ENCODE measurements at places on chromosomes 7 and 10. TPM values are rescaled to one million over a fixed set of nuclear protein-coding genes. Genes with fewer than 3 reads are reported as not detected.

GRCh38 chr10:22148961-22149360 is 68.9 kb downstream of the EBLN1 start:
- H3K4me3 ChIP-seq, result no peak overlapping the region
- no peaks in the 10 kb centered on the region for H3K4me1 ChIP-seq
- no peak for DNase-seq
- no peak overlapping the region for H3K27ac ChIP-seq
- H3K27me3 ChIP-seq, result no peaks in the 10 kb centered on the region

Gene ANKRD61
- not detected for total RNA-seq

- H3K4me1 ChIP-seq, result no peaks in the 10 kb centered on the region
- no peak for DNase-seq
Observed at GRCh38 chr10:25666276-25666675, 267.8 kb upstream of the MYO3A start.

GRCh38 chr10:372566-372965 is 237.3 kb downstream of the ZMYND11 start:
- no peak overlapping the region for H3K4me3 ChIP-seq
- no peaks in the 10 kb centered on the region for H3K27me3 ChIP-seq
- H3K36me3 ChIP-seq, result no peaks in the 10 kb centered on the region
- DNase-seq, result no peak
- H3K4me1 ChIP-seq, result peaks cover 73% of the 10 kb centered on the region

Gene CYP2W1
- not detected for total RNA-seq

- peak overlapping the region; percentile 58 for H3K27ac ChIP-seq
- DNase-seq, result no peak
- no peak overlapping the region for H3K4me3 ChIP-seq
- peaks cover 29% of the 10 kb centered on the region for H3K4me1 ChIP-seq
- H3K36me3 ChIP-seq, result no peaks in the 10 kb centered on the region
- H3K27me3 ChIP-seq, result no peaks in the 10 kb centered on the region
Observed at GRCh38 chr10:16853201-16853600, 36.0 kb upstream of the RSU1 start.

DNA sequence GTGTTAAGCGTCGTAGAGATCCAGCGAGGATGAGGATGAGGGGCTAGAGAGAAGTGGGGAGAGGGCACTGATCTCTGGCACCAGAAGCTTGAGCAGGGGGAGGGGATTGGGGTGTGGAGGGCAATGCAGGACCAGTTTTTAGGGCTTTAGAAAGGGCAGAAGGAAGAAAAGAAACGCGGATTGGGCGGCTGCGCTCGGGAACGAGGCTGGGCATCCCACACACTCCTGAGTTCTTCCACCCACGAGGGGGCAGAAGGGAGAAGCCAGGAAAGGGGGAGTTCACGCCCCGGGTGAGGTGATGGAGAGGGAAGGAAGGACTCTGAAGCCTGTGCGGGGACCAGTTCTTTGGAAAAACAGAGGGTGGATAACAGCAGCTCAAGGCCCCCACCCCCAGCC is 6.1 kb upstream of the VGF start:
- no peak overlapping the region for H3K27ac ChIP-seq
- H3K27me3 ChIP-seq, result peaks cover 53% of the 10 kb centered on the region
- DNase-seq, result no peak
- no peak overlapping the region for H3K4me3 ChIP-seq
- peaks cover 18% of the 10 kb centered on the region for H3K4me1 ChIP-seq

Gene POLR1F
- 6.6 TPM for total RNA-seq

DNA sequence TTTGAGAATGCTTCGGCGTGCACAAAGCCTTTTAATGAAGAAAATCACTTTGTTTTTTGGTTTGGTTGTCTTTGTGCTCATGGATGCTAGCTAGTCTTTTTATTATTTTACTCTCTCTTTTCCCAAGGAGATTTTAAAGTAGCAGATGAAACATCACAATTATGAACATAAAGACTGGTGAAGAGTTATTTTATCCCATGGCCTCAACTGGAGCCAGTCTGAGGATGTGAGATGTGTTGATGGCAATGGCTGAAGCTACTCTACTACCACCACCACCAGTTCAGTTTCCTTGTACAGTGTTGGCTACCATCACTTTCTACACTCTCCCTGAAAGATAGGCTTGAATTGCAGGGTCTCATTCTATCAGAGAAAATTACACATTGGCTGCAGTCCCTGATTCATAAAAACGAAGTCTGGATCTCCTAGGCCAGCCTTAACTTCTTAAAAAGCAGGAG is 494 bp upstream of the HERC4 start:
- DNase-seq, result no peak
- H3K4me1 ChIP-seq, result peaks cover 36% of the 10 kb centered on the region
- no peaks in the 10 kb centered on the region for H3K27me3 ChIP-seq
- H3K4me3 ChIP-seq, result peak overlapping the region; percentile 93

Gene PDCD4
- total RNA-seq, result 91.3 TPM

DNA sequence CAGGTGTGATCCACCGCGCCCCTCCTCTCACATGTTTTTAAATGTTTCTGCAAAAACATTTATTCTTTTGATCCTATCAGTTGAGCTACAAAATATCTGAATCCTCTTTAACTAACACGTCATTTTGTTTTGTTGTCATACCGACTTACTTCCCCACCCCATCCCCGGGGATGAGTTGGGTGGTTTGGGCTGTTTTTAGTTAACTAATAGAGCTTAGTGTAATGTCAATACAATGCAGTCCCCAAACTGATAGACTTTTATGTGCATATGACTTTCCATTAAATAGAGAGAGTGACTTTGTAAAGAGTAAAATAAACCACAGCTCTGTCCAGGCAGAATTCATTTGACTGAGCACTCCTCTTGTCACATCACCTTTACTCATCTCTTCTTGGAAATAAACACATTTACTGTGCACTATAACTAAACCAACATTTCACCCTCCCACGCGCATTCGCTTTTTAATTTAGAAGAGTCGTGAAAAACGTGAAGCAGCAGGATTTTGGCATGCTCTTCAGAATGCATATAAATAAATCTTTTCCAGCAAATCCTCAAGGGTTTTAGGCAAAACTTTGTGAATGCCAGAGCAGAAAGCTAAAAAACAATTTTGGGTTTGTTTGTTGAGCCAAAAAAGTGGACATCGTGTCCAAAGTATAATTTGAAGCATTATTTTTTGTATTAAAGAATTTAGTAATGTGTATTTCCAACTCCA is 187.4 kb upstream of the MGMT start:
- no peaks in the 10 kb centered on the region for H3K4me1 ChIP-seq
- H3K36me3 ChIP-seq, result no peaks in the 10 kb centered on the region
- no peak overlapping the region for H3K27ac ChIP-seq

GRCh38 chr10:126012485-126012884 is 116.1 kb downstream of the FANK1 start:
- no peaks in the 10 kb centered on the region for H3K4me1 ChIP-seq
- no peaks in the 10 kb centered on the region for H3K27me3 ChIP-seq
- H3K27ac ChIP-seq, result no peak overlapping the region
- no peaks in the 10 kb centered on the region for H3K36me3 ChIP-seq
- no peak overlapping the region for H3K4me3 ChIP-seq

DNA sequence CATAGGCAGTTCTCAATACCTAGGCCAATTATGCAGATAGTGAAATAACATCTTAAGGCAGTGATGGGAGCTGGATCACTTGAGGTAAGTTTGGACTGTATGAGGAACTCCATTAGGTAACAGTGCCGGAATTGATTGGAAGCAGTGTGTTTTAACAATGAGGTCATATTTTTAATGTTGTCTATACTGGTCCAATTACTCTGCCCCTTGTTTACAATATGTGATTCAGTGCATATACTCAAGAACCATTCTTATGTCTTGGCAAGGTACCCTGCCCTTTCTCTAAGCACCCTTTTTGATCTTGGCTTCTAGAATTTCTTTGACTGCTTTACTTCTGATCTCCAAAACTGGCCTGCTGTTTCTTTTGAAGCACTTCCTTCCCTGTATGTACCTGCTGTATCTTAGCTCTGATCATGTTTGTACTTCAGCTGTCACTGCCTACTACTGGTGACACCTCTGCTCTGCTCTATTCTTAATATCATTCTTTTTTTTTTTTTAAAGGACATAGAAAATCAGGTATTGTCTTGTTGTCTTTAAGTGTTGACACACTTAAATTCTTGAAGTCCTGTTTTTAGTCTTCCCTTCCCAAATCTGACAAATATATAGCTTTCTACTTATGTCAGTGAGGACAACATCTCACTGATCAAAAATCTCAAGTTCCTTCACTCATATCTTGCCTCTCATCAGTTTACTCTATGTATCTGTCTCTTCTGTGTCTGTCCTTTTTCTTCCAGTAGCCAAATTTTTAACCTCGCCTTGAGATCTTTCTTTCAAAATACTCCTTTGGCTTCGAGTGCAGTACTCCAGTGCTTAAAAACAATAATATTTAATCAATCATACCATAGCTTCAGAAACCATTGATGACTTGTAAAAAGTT is 46.4 kb upstream of the RPA3 start:
- no peak overlapping the region for H3K4me3 ChIP-seq
- H3K4me1 ChIP-seq, result peaks cover 11% of the 10 kb centered on the region
- DNase-seq, result no peak
- no peaks in the 10 kb centered on the region for H3K36me3 ChIP-seq

DNA sequence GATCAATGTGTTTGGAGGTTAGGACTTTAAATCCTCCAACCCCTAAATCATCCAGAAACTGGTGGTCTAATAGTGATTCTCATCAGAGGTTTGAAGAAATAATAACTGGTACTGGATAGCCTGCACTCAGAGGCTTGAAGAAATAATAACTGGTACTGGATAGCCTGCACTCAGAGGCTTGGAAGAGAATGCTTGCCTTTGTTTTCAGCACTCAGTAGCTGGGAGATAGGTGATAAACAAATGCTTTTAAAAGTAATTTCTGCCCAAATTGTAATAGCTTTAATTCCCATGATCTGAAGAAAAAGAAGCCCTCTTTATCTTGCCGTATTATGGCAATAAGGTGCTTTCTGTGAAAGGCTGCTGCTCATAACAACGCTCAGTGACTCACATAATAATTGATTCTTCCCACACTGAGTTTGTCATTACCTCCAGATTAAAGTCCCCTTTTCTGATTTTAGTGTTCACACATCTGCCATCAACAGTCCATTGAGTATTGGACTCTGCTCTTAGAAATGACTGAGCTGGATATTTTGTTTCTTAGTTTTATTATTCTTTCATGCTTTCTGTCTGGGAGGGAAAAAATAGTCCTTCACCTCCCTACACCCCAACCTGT is 112.3 kb upstream of the PHYHIPL start:
- H3K27me3 ChIP-seq, result no peaks in the 10 kb centered on the region
- H3K36me3 ChIP-seq, result no peaks in the 10 kb centered on the region
- H3K27ac ChIP-seq, result no peak overlapping the region
- DNase-seq, result no peak

GRCh38 chr7:30369879-30370278 is 85.5 kb downstream of the ZNRF2 start:
- DNase-seq, result no peak
- no peaks in the 10 kb centered on the region for H3K36me3 ChIP-seq
- no peaks in the 10 kb centered on the region for H3K27me3 ChIP-seq
- H3K27ac ChIP-seq, result no peak overlapping the region

DNA sequence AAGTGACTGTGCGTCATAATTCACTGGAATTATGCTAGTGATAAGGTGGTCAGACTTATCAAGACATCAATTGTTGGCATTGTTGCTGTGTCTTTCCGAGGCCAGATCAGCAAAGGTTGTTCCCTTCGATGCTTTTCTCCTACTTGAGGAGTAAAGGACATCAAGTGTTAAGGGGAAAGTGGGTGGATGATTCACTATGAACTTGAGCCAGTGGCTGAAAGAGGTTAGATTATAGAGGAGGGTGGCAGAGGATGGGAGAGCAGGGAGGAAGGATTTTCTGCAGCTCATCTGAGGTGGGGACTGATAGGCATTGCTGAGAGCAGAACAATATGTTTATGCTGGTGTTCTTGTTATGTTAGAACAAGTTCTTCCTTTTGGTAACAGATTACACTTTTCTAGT is 131.4 kb upstream of the AGR3 start:
- no peaks in the 10 kb centered on the region for H3K36me3 ChIP-seq
- DNase-seq, result no peak
- H3K27me3 ChIP-seq, result no peaks in the 10 kb centered on the region
- no peak overlapping the region for H3K27ac ChIP-seq

- no peaks in the 10 kb centered on the region for H3K36me3 ChIP-seq
- no peak for DNase-seq
- H3K4me3 ChIP-seq, result no peak overlapping the region
- H3K4me1 ChIP-seq, result no peaks in the 10 kb centered on the region
- H3K27me3 ChIP-seq, result peaks cover 4% of the 10 kb centered on the region
Observed at GRCh38 chr10:26628395-26628794, 69.1 kb upstream of the PDSS1 start.

DNA sequence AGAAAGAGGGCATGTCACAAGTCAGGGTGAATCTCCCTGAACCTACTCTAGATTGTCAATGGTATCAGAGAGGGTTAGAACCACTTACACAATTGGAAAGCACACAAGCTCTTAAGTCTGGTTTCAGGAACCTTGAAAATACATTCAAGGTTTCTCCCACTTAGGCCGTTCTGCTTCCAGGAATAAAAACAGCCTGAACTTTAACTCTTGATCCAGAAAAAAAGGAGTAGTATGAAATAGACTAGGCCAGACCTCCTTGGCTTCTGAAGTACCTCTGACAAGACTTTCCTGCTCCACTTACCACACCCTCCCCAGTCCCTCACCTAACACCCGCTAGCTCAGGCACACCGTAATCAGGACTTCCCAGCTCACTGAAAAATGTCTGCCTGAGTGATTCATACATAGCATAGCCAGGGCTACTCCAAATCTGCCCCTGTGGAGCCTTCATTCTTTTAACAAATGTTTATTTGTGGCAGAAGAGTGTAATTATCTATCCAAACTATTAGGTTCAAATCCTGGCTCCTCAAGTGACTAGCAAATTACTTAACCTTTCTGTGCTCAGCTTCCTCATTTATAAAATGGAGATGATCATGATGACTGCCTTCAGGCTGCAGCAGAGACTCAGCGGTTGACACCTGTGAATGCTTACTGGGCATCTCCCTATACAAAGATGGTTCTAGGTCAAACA is 30.3 kb upstream of the IL6 start:
- no peaks in the 10 kb centered on the region for H3K27me3 ChIP-seq
- no peaks in the 10 kb centered on the region for H3K4me1 ChIP-seq
- no peak for DNase-seq
- H3K27ac ChIP-seq, result no peak overlapping the region
- H3K4me3 ChIP-seq, result no peak overlapping the region

Gene GPR15LG
- not detected for total RNA-seq

DNA sequence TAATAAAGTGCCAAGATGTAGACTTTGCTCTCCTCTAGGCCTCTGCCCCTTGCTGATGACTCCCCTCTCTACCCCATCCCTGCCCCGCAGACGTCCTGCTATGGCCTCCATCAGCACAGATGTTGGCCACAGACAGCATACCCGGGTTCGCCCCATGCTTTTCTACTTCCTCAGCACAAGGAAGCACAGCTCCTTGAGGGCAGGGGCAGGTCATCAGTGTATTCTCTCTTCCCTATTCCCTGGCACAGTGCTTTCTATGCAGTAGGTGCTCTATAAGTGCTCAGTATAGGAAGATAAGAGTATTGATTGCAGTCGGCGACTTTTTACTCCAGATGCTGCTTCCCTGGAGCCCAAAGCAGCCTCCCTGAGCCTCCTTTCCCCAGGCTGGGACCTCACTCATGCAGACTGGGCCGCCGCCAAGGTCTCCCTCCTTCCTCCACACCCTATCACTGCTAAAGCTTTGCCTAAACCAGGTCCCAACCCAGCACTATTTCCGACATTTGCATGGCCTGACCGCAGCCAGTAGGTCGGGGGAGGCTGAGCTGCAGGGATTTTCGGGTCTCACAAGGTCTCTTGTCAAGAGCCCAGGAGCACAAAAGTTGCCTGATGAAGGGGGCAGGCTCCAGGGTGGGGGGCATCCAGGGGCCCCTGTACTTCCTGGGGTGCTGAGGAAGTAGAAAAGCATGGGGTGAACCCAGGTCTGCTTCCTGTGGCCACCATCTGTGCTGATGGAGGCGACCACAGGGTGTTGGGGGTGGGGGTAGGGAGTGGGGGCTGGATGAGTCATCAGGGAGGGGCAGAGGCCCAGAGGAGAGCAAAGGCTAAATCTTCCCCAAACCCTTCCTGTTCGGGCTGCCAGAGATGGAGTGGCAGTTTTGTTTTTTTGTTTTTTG is 8.0 kb downstream of the CALHM3 start:
- peaks cover 4% of the 10 kb centered on the region for H3K4me1 ChIP-seq
- H3K27me3 ChIP-seq, result no peaks in the 10 kb centered on the region
- no peak for DNase-seq

Data from thoracic aorta (tissue), 2 donors.